ENCODE measurements at places on chromosomes 7 and 10. TPM values are rescaled to one million over a fixed set of nuclear protein-coding genes. Genes with fewer than 3 reads are reported as not detected.

- DNase-seq, result no peak
These were observed 21.5 kb downstream of the WASL start for GRCh38 chr7:123727071-123727837.

DNA sequence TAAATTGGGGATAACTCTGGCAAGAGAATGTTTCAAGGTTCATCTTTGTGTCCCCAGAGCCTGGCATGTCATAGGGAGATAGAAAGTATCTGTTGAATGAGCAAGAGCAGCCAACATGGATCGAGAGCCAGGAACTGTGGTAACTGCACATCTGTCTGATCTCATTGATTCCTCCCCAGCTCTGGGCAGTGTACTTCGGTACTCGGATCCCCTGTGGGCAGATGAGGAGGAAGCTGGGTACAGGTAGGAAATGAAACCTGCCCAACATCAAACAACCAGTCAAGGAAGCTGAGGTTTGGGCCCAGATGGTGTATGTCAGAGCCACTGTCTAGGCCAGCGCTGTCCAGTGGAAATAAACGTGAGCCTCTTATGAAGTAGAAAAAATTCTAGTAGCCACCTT lies 76.4 kb downstream of the GRK5 start:
- no peak for DNase-seq

Gene CYP2C8
- total RNA-seq, result 0.36 TPM

GRCh38 chr7:126659124-126659523 lies 593.6 kb downstream of the GRM8 start:
- DNase-seq, result no peak

DNA sequence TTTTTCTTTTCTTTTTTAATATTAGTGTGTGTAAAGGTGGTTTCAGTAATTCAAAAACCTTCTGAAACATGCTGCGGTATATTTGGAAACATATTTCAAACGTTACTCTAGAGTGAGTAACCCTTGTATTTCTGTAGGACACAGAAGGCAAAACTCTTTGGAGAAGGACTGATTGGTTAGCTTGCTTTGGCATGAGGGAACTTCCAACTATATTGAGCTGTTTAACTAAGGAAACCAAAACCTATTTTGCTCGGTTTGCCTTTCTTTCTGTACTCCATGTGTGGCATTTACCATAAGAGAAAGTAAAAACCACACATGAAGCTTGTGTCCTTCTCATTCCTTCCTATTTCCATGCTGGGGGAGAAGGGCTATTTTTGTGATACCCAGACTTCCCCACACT lies 149.8 kb downstream of the DYNC1I1 start:
- no peak for DNase-seq

DNA sequence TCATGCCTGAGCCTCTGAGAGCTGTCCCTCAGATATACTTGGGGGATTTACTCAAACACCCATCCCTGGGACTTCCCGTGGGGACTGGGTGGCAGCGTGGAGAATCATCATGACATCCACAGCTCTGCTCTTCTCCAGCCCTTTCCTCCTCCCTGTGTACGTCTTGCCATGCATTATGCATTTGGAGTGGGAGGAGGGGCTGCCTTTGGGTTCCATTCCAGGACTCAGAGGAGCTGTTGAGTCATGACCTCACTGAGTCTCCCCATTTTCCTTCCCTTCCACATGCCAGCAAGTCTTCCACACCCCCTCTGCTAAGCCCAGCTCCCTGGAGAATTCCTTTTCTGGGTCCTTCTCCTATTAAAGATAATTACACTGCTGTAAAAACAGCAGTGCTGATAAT lies 480.7 kb downstream of the SORCS3 start:
- DNase-seq, result no peak

DNA sequence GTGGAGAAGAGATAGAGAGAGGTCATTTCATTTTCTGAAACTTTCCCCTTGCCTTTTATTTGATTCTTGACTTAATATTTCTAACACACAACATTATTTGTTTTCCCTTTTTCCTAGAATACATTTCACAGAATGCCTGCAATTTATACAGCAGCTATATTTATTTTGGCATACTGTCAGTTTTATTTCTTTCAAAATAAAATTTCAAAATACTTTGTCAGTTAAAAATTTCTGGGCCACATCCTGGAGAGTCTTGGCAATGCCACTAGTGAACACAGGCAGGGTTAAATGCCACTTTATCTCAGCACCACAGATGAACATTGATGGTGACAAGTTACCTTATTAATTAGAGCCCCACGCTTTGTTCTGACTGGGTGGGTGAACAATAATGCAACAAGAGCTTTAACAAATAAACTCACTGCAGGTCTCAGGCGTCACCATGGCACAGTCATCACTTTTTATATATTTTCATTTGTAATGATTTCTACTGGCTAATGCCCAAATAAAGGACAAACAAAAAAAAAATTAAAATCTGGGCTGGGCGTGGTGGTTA lies 494.0 kb downstream of the KIF20B start:
- no peak for DNase-seq

- no peak for DNase-seq
These were observed 658.4 kb upstream of the CELF2 start for GRCh38 chr10:10359263-10359662.

GRCh38 chr7:134851141-134851540 lies 71.7 kb downstream of the CALD1 start:
- no peak for DNase-seq

GRCh38 chr10:132554991-132555647 lies 17.5 kb downstream of the INPP5A start:
- DNase-seq, result no peak

- peak; percentile 61 for DNase-seq
These were observed 49.8 kb downstream of the STK31 start for GRCh38 chr7:23759671-23760391.

DNA sequence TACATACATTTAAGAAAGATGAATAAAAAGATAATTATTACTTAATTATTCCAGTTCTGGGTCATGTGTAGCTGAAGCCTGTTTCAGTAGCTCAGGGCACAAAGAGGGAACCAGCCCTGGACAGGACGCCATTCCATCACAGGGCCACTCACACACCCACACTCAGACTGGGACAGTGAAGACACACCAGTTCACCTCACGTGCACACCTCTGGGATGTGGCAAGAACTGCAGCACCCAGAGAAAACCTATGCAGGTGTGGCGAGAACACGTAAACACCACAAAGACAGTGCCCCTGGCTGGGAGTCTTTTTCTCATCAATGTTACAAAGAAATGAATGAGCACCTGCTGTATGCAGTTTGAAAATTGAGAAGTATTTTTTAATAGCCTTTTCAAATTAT lies 1.6 kb upstream of the IDI1 start:
- DNase-seq, result no peak

Gene IDI2
- not detected for total RNA-seq

DNA sequence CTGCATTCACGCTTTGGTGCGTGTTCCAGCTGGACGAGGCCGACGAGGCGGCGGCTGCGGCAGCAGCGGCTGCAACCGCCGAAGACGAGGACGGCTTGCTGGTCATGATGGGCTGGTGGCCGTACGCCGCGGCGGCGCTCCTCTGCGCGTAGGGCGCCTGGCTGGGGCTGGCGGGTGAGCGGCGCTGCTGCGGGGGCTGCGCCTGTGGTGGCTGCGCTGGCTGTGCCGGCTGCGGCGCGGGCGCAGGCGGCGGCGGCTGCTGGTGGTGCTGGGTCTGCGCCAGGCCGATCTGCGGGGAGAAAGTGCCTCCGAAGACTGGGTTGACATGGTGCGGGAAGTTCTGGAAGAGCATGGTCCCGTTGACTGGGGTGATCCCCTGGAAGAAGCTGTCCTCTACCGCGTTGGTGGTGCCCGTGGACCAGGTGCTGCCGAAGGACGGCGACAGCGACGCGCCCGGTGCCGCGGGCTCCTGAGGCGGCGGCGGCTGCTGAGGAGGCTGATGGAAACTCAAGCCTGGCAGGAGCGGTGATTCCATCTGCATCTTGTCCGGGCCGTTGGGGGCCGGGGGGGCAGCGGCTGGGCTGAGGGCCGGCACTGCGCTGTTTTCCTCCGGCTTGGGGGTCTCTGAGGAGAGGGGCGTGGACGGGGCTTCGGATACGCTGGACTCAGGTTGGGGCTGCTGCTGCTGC lies 51.1 kb downstream of the CPEB3 start:
- peak; percentile 19 for DNase-seq

DNA sequence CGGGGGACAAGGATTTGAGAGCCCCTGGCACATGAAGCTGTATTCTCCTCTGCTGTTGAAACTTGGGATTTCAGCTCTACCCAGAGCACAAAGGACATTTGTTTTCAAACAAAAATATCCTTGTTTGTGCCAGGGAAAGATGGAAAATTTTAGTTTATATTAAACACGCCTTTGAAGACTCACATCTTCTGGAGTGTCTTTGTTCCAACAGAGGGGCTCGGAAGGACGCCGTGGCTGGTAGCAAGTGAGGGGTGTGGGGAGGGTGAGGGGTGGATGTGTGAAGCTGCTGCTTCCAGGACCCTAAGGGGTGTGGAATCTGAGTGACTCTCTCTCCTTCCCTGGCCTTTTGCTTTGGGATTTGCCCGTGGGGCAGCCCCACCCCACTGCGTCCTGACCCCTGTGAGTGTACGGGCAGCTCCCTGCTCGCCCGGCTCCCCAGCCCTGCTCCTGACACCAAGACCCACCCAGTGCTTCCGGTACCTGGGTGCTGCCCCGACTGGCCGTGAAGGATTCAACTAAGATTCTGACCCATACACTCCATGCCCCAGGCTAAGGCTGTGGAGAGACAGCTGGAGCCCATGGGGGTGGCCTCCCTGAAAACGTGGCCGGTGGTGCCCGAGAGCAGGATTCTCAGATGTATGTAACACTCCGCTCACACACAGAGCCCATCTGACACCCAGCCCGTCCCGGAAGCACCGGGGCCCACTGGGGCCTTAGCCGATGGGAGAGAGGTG lies 59.6 kb downstream of the ZRANB1 start:
- no peak for DNase-seq

DNA sequence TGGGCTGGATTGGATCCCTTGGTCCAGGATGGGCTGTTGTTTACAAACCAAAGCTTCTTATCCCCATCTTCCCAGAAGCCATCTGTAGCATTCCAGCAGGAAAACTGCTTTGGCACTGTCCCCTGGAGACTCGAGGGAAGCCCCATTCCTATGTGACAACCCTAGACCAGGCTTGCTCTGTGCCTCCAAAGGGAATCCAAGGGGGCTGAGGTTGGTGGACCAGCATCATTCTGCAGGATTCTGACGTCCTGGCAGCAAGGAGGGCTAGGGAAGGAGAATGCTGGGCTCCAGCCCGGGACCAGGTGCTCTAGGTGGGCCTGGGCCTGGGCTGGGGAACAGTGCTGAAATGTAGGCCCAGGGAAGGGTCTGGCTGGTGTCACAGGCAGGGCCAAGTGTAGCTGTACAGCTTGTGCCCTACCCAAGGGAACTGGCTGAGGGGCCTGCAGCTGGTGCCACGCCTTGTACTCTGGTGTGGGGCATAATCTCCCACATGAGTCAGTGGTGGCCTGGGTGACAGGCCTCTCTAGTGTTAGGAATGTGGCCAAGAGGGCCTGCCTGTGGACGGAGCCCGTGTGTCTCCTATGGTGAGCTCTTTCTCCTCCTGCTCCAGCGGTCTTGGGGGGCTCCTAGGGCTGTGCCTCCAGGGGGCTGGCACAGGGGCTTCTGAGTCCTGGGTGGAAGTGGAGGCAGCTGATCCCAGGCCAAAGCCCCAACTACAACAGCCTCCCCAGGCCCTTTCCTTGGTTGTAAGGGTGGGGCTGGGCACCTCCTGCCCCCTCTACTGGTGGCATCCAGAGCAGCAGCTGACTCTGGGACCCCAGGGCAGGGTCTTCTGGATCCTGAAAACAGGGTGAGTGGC lies 25.2 kb downstream of the TRIM8 start:
- no peak for DNase-seq

Gene HTR5A
- total RNA-seq, result not detected

- no peak for DNase-seq
These were observed 90.9 kb downstream of the MLLT10 start for GRCh38 chr10:21624951-21625350.

DNA sequence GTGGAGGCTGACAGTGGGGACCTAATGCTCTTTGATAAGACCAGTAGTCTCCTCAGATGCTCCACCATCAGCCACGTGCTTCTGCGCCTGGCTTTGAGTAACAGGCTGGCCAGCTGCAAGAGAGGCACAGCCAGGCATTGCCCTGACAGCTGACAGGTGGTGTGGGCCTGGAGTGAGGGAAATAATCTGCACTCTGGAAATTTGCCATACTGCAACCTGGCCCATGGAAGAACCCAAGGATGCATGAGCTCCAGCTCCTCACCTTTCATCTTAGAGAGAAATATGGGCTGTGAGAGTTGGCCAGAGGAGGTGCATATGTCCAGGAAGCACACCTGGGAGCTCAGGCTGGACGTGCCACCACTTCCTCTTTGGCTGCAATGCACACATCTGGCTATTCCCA lies 118.9 kb downstream of the PLXDC2 start:
- DNase-seq, result no peak

DNA sequence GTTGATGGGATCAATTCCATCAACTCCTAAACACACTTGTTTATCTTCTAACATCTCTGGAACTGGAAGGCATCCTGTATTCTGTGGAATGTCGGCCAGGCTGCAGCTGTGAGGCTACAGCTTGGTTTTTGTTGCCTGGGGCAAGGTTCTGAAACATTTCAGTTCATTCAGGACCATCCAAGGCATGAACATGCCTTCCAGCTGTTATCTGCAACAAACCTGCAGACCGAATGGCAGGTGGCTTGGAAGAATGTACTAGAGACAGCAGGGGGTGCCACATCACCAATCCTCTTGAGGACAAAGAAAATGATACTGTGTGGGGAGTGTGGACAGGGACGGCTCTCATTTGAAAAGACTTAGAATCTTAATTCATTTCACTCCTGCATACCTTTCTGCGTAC lies 12.4 kb downstream of the PAPOLB start:
- peak; percentile 28 for DNase-seq

- peak; percentile 30 for DNase-seq
These were observed 64.8 kb downstream of the TNS3 start for GRCh38 chr7:47516985-47517600.

- no peak for DNase-seq
These were observed 300.6 kb downstream of the PLXNA4 start for GRCh38 chr7:132275416-132276233.

Gene PTPRE
- total RNA-seq, result 14.3 TPM

GRCh38 chr7:123594813-123595241 lies 6.8 kb upstream of the ASB15 start:
- no peak for DNase-seq

DNA sequence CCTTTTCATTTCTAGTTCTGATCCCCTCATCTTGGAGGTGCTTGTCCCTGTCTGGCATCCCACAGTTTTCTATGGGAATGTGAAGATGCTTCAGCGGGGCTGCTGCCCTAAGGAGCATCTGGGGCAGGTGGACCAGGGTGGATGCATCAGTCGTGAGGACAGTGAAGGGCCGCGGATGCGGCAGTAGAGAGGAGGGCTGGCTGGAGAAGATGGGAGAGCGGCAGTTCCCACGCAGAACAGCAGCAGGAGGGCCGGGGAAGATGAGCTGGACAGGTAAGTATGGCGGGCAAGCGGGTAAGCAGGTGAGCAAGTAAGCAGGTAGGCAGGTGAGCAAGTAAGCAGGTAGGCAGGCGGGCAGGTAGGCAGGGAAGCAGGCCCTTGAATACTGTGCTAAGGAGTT lies 48.9 kb downstream of the ASB13 start:
- no peak for DNase-seq

Gene SEMA3C
- total RNA-seq, result 147 TPM

Gene MUC3A
- total RNA-seq, result 28.8 TPM

- no peak for DNase-seq
These were observed 255.1 kb upstream of the SP4 start for GRCh38 chr7:21172800-21173199.

All from prostate gland (tissue), 2 donors.